Hematopoietic multipotent progenitor cell treated with erythropoietin and hydrocortisone succinate and interleukin-3 and kit ligand, for 4 days (in vitro differentiated cells): ENCODE measurements at places on chromosomes 16 and 17.

DNA sequence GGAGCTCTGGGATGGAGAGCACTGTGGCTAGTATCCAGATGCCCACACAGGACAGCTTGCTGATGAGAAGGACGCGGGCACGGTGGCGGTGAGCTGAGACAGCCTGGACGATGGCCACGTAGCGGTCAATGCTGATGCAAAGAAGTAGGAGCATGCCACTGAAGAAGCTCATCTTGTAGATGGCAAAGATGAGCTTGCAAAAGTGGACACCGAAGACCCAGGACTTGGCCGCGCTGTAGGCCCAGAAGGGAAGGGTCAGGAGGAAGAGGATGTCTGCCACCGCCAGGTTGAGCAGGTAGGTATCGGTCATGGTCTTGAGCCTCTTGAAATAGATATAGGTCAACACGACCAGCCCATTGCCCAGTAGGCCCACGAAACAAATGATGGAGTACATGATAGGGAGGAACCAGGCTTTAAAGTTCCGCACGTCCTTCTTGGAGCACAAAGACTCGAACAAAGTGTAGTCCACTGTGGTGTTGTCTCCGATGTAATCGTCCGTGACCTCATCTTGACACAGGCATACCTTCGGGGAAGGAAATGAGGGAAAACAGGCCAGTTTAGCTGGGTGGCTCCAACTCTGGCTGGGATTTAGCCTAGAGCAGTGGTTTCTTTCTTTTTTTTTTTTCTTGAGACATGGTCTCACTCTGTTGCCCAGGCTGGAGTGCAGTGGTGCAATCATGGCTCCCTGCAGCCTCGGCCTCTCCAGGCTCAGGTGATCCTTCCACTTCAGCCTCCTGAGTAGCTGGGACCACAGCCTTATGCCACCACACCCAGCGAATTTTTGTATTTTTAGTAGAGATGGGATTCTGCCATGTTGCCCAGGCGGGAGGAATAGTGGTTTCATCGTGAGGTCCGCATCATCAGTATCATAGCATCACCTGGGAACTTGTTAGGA is 9.7 kb downstream of the CCR7 start:
- no peak for DNase-seq

DNA sequence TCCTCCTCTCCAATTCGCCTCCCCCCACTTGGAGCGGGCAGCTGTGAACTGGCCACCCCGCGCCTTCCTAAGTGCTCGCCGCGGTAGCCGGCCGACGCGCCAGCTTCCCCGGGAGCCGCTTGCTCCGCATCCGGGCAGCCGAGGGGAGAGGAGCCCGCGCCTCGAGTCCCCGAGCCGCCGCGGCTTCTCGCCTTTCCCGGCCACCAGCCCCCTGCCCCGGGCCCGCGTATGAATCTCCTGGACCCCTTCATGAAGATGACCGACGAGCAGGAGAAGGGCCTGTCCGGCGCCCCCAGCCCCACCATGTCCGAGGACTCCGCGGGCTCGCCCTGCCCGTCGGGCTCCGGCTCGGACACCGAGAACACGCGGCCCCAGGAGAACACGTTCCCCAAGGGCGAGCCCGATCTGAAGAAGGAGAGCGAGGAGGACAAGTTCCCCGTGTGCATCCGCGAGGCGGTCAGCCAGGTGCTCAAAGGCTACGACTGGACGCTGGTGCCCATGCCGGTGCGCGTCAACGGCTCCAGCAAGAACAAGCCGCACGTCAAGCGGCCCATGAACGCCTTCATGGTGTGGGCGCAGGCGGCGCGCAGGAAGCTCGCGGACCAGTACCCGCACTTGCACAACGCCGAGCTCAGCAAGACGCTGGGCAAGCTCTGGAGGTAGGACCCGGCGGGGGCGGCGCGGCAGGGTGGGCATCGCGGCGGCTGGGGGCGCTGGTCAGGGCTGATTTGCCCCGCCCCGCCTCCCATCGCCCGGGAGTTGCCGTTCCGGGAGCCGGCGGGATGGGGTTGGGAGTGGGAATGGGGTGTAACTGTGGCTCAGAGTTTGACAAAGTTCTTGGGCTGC is 567 bp downstream of the SOX9 start:
- DNase-seq: no peak

DNA sequence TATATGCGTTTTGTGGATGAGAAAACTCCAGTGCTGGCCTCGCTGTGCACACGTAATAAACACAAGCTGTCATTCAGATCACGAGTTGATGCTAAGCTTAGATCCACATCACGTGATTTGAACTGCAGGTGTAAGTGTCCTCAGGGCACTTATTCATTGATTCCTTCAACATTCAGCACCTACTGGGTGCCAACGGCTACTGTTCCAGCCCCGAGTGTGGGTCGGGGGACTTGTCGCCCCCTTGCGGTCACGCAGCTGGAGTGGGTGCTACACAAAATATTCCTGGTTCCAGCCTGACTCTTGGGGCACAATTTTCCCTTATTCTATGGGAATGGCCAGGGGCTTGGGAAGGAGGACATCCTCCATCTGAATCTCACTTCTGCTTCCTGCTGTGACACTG is 29.9 kb upstream of the GINS2 start:
- no peak for DNase-seq

- peak; percentile 61 for DNase-seq
Observed at GRCh38 chr16:85258629-85259028, 146.4 kb upstream of the CIBAR2 start.

DNA sequence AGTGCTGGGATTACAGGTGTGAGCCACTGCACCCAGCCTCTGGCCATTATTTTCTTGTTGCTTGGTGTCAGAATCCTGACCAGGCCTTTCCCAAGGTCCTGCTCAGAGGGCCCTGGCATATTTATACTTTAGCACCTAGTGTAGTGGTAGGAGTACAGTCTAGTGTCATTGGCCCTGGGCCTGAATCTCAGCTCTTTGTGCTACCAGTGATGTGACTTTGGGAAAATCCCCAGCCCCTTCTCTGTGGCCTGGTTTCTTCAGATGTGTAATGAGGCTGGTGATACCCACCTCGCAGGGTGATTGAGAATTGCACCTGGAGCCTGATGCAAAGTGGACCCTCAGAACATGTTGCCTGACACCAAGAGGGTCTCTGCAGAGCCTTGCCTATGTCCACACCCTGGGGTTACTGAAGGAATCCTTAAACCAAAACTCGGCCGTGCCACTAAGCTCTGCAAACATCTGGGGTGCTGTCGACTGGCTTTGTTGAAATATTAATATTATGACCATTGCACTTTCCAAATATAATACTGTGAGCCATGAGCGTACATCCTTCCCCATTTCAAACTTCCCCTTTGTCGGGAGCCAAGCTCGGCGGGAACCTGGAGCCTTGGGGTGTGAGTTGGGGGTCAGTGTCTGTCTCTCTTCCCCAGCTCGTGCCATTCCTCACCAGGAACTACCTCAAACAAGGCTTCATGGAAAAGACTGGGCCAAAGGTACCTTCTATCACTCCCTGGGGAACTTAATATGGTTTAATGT is 18.0 kb upstream of the RNF135 start:
- DNase-seq: peak; percentile 32

DNA sequence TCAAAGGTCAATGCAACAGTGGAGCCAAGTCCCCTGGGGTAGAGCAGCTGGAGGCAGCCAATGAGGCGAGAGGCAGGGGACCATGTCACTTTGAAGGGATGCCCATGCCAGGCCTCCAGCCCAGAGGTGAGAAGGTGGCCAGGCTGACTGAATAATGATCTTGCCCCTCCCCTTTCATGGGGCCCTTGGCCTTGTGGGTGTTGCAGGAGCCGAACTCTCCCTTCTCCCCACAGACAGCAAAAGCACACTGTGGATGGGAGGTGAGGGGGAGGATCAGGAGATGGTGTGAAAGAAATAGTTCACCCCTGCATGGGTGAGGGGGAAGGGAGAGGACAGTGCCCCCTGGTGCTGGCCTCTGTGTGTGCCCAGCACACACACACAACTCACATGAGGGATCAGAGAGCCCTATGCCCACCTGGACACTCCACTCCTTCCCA is 15.8 kb upstream of the TBX21 start:
- peak; percentile 52 for DNase-seq

- DNase-seq: no peak
Observed at GRCh38 chr16:75218256-75219076, at the start of gene CTRB1. CTRB1 (plus strand) TSS chr16:75218988; CDS start chr16:75219008, 20 bp downstream.

DNA sequence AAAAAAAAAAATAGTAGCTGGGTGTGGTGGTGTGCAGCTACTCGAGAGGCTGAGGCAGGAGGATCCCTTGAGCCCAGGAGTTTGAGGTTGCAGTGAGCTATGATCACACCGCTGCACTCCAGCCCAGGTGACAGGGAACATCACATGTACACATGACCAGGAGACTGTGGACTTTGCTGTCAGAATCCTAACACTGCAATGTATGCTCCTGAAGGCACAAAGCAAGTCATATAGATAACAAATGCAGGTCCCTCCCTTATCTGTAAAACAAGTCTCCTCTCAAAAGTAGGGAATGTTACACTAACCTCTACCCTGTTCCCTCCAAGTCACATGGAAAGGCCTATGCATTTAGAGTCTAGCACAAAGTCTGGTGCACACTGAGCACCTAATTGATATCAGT is 48.5 kb downstream of the ARHGAP17 start:
- DNase-seq: no peak

- no peak for DNase-seq
Observed at GRCh38 chr17:29570521-29570920, 2.0 kb downstream of the TP53I13 start.

DNA sequence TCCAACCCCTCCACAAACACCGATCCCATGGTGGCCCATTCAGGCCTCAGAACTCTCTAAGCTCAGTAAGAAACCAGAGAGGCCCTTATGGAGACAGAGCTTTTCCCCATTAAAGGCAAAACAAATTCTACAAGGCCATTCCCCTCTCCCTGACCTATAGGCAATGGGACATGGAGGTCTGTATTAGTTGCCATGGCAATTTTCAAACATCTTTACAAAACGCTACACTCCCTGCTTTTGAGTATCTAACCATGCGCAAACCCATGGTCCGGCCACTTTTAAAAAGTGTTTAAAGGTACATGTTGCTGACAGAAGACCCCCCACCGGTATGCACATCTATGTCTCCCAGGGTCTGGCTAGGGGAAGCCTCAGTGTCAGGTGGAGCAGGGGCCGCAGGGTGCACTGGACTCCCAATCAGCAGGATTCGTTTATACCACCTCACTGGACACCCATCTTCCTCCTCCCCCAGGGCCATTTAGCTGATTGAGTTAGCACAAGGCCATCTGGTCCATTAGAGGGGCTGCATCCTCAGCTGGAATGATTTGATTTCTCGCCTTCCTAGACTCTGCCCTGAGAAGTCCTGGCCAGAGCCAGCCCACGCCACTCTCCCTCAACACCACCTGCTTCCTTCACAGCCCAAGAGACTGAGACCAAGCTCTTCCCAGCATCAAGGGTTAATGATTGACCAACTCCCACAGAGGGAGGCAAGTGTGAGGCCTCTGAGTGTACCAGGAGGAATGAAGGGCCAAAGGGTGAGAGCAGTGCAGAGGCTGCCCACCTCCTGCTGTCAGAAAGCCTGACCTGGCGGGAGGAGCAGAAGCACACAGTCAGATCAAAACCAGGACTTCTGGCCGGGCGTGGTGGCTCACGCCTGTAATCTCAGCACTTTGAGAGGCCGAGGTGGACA is 10.9 kb downstream of the ACLY start:
- DNase-seq: no peak

- DNase-seq: no peak
Observed at GRCh38 chr16:75929046-75929445, 202.8 kb upstream of the CPHXL start.

DNA sequence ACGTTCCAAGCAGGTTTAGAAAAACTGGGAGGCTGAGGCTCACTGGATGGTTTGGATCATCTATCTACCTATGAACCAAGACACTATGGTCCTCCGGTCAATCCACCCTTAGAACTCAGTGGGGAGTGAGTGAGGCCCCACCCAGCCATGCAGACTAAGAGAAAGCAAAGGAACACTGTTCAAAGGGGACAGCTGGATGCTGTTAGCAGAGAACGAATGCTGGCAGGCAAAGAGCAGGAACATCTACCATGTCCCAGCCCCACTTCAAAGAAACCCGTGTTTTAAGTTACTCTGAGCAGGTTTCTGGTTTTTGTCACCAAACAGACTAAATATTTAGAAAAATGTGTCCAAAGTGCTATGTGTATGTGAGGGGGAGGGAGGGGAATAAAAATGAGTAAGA is 183.4 kb upstream of the XYLT1 start:
- no peak for DNase-seq

- DNase-seq: no peak
Observed at GRCh38 chr17:9837551-9838471, 12.1 kb downstream of the GLP2R start.

DNA sequence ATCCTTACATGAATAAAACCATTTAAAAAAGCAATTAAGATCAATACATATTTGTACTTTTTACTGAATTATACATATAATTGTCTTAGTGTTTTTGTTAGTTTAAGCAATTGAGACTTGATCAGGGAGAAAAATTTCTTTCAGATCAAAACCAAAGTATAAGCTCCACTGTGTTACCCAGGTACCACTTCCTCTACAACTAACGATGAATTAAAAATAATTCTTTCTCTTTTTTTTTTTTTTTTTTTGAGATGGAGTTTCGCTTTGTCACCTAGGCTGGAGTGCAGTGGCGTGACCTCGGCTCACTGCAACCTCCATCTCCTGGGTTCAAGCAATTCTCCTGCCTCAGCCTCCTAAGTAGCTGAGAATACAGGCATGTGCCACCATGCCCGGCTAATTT is 6.8 kb downstream of the FBXO47 start:
- no peak for DNase-seq

DNA sequence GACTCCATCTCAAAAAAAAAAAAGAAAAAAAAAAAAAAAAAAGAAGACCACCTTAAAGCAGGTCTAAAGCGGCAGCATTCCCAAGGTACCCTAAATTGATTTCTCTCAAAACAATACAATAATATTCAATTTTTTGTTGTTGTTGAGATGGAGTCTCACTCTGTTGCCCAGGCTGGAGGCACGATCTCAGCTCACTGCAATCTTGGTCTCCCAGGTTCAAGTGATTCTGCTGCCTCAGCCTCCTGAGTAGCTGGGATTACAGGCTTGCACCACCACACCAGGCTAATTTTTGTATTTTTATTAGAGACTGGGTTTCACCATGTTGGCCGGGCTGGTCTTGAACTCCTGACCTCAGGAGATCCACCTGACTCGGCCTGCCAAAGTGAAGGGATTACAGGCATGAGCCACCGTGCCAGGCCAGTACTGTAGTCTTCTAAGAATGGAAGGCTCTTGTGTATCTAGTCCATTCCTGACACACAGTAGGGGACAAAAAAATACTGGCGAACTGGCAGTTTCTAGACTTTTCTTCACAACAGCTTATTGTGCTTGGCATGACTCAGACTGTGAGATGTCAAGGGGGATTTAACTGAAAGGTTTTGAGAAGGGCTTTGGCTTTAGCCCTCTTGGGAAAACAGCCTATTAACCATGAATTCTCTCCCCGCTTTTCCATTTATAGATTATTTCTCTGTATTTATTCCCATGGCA is 17.3 kb downstream of the CDR2 start:
- no peak for DNase-seq

- peak; percentile 76 for DNase-seq
Observed at GRCh38 chr17:44768505-44769142, 9.8 kb downstream of the ADAM11 start.
